EH (cell line): ENCODE measurements at places on chromosomes 11 and 22.

DNA sequence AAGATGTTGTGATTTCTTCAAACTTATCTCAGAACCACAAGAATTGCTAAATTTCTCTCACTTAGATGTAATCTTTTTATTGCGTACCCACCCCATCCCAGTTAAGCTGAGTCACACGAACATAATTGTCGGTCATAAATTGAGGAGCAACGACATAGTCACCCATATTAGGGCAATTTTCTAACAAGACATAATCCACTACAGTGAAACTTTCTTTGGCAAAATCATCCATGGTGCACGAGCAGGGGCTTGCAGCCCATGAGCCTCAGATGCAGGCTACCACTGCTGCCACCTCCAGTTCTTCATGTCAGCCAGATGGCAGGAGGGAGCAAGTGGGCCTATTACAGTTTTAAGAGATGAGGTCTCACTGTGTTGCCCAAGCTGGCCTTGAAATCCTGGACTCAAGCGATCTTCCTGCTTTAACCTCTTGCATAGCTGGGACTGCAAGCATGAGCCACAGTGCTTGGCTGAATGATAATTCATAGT is 70.3 kb upstream of the GRK2 start:
- peak; percentile 96 for DNase-seq

DNA sequence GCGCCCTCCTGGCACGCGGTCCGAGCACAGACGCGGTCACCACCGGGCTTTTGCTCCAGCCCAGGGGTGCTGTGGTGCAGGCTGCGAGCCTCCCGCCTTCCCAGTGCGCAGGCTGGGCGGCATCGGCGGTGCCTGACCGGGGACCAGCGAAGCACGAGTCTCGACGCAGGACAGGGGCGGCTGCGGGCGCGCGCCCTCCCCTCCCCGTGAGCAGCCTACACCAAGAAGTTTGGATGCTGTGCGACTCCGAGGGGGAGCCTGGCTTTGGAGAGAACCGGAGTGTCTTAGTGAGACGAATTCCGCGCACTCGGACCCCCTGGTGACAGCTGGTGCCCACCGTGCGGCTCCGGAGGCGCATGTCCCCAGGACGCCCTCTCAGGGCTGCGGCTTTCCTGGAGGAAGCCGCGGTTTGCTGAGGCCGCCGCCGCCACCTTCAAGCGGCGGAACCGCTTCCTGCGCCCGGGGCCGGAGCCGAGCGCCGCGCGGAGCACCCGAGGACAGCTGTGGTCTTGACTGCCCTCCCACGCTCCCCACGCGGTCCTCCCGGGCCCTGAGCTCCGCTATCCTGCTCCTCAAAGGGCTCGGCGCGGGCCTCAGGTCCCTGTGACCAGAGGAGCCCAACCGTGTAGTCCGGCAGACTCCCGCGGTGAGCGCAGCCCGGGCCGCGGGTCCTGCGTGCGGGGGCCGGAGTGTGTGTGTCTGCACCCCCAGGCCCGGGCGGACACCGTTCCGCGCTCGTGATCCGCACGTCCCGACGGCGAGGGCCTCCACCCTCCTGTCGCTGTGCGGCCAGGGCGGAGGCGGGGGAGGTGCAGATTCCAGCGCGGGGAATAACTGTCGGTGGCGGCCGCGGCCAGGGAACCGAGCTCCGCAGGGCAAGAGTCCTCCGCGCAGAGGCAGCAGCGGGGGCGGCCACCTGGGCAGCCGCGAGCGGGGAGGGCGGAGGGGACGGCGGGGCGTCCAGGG is 1.7 kb downstream of the FGF3 start:
- DNase-seq = peak; percentile 7

GRCh38 chr11:78040691-78041379 is 17.8 kb upstream of the KCTD14 start:
- peak; percentile 43 for DNase-seq

DNA sequence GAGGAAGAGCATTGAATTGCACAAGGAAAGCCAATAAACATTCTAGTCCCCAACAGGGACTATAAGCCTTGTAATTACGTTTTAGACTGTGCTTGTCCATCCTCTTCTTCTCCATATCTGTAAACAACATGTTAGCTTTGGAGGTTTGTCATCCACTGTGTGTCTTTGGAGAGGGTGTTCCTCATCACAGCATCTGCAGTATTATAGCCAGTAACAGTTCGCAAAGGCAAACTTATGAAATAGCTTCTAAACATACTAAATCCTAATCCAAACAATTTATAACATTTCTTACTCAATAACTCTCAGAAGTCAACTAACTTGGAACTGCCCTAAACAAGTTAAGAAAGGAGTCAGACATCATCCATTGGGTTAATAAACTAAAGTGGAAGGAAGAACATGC is 10.3 kb upstream of the BDNF start:
- DNase-seq = no peak

- no peak for DNase-seq
Observed at GRCh38 chr11:115304774-115305472, 199.3 kb downstream of the CADM1 start.

GRCh38 chr11:86396396-86396795 is 21.7 kb downstream of the CCDC81 start:
- peak; percentile 90 for DNase-seq
